ENCODE measurements at places on chromosomes 5 and 9. TPM values are rescaled to one million over a fixed set of nuclear protein-coding genes. Genes with fewer than 3 reads are reported as not detected.

FAM153A gene
- total RNA-seq = 127 TPM

EPB41L4B gene
- 0.06 TPM for total RNA-seq

PIP5KL1 gene
- 2.6 TPM for total RNA-seq

IGFBPL1 gene
- not detected for total RNA-seq

ST8SIA4 gene
- total RNA-seq = 73.7 TPM

C5orf34 gene
- 11.7 TPM for total RNA-seq

TMEM252 gene
- total RNA-seq = not detected

FBLL1 gene
- not detected for total RNA-seq

KIF4B gene
- total RNA-seq = not detected

TMEM203 gene
- total RNA-seq = 19.3 TPM

TRIM36 gene
- 0.34 TPM for total RNA-seq

SLC6A7 gene
- total RNA-seq = not detected

GABBR2 gene
- total RNA-seq = not detected

DNA sequence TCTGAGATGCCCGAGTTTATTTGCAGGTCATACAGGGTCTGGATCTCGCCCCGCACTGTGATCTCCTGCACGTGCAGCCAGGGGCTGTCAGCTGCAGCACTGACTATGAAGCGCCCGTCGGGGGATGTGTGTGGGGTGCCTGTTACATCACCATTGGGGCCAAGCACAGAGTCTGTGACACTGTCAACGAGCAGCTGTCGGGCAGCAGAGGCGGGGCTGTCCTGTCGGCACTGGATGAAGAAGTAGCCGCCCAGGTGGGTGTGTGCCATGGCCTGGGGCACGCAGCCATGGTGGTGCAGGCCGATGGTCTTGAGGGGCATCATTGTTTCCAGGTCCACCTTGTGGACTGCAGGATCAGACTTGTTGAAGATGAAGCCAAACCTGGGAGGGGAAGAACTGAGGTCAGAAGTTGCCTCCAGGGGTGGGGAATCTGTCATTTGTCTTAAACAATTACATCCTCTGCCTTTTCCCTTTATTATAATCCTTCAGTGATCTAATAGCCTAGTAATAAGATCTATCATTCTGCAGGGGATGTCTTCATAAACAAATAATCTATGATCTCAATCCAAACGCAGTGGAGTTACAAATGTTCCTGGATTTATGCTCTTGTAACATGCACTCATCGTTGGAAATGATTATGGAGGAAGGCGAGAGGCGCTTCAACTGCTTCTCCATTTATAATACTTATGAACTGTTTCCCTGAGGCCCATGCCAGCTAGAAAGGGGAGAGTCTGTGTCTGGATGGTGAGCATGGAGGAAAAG is 147.8 kb downstream of the HSPA4 start:
- ATAC-seq = no peak

DNA sequence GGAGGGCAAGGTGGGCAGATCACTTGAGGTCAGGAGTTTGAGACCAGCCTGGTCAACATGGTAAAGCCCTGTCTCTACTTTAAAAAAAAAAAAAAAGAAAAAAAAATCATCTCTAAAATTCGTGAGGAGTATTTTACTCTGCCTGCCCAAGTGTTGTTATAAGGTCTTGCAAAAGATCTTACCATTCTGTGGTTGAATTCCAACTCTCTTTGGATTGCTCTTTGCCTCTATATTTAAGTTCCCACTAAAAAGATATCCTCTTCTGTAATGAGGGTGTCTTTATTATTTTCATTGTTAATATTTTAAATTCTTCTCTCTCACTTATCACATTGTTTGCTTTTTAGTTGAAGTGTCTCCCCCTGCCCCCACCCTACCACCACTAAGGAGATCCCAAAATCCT is 33.4 kb downstream of the CREBRF start:
- no peak for ATAC-seq

DNA sequence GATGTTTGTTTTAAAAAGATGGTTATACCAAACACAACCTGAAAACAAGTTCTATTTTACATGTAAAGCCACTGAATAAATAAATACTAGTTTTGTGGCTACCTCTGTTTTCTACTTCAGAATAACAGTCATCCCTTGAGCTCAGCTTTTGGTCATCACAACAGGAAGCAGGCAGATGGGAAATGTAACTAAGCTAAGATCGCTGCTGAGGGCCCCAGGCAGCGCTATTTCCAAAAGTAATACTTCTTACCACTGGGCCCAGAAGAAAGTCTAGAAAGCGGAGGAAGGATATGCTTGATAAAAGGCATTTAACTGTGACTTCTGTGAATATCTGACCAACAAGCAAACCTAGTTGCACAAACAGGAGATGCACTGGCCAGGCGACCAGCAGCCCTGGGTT is 61.4 kb downstream of the SERINC5 start:
- peak; percentile 76 for ATAC-seq

- ATAC-seq = no peak
Observed at GRCh38 chr9:123423311-123423640, 67.3 kb downstream of the CRB2 start.

DNA sequence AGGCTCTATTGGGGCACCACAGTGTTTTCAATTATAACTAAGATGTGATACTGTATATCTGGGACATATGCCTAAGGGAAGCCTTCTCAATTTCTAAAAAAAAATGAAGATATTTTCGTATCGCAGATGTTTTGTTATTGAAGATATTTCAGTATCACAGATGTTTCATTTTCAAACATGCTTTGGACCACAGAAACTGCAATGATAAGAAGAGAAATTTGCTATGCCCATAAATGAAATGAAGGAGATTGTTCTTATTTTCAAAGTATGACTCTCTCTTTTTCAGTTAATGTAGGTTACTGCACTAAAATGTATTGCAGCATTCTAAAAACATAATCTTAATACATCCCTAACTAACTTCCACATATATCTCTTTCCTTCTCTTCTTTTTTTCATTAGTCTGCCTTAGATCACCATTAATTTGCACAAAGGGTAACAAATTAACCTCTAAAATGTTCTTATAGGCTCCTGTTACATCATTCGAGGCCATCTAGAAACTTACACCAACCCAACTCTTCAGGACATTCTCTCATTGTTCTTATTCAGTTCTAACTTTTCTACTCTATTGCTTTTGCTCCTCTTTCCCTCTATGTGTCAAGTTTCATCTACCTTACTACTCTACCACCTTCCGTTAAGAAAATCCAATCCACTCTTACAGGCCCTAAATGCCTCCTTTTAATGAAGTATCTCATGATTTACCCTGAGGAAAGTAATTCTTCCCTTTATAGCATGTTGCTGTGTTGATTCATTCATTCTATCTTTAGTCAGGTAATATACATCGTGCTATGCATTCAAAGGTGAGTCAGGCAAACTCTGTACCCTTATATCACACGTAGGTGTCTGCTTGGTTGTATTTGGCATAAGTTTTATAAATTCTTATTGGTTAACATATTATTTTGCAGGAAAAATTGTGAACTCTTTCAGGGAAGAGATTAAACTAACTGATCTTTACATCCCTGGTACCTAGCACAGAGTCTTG is 70.5 kb downstream of the ST8SIA4 start:
- ATAC-seq = no peak

- no peak for ATAC-seq
Observed at GRCh38 chr9:22204240-22204639, 195.1 kb upstream of the CDKN2B start.

DNA sequence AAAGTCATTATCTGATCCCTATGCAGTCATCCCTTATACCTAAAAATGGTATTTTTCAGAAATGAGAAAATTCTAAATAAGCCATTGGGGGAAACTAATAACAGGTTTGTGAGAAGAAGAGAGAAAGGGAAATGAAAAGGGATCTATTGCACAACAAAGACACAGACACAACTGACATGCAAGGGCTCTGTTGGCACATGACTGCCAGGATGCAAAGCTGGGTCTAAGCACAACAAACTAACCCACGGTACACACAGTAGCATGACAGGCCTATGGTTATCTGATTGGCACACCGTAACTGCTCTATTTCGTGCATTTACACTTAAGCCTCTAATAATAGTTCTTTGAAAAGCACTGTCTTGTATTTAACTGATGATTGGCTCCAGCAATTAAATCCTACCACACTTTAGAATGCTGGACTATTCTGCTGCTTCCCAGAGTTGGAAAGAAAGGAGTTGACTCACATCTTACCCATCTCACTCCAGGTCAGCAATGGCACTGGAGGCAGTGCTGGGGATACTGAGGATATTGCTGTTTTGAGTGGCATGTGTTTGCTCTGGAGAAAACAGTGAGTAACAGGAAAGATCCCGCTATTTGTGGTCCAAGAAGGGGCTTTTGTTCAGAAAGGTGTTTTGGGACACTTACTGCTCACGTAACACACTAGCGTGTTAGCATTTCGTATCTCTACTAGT is 328.3 kb downstream of the GLIS3 start:
- no peak for ATAC-seq

- no peak for ATAC-seq
Observed at GRCh38 chr5:40914835-40915234, 5.5 kb downstream of the C7 start.

DNA sequence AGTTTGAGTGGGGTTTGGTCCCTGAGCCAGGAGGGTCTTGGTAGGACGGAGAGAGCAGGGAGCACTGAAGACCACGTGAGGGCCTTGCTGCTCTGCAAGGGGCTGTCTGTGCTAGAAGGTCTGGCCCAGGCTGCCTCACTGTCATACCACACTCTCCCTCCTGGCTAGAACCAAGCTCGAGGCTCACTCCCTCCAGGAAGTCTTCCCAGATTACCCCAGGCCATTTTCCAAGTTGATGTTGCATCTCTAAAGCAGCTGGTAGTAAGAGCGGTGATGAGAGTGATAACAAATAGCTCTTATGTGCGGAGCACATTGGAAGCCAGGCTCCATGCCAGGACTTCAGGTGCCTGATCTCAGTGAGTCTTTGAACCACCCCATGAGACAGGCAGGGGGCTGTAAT is 6.6 kb downstream of the MYMK start:
- ATAC-seq = no peak

DNA sequence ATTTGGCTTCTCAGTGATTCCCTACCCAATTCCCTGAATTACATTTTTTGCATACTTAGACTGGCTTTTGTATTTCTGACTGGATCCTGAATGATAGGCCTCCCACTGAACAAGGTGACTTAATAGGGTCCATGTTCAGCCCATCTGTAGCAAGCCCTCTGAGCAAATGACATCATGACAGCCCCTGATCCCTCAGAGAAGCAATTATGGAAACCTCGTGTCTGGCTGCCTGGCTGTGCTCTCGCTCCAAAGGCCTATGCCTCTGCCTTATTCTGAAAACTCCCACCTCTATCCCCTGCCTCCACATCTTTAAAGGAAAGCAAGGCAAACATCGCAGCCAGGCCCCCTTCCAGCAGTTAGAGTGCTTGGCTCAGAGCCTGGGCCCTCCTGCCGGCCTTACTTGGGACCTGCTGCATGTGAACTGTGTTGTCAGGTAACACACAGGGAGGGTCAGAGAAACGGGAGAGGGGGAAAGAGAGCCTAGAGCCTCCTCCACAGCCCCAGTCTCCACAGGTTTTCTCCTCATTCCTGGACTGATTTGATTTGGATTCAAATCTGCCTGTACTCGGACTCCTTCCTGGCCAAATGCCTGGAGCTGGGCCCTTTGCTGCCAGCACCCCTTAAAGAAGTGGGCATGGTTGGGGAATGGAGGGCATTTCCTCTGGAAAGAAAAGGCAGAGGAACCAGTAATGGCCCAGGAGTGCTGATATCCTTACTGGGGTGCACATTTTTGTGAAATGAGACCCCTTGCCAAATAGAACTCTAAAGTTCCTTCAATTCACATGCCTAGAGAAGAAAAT is 3.8 kb downstream of the DCANP1 start:
- ATAC-seq = no peak

GRCh38 chr9:880725-881124 is 39.2 kb downstream of the DMRT1 start:
- ATAC-seq = no peak

GRCh38 chr5:533955-534742 is 9.9 kb upstream of the SLC9A3 start:
- no peak for ATAC-seq

DNA sequence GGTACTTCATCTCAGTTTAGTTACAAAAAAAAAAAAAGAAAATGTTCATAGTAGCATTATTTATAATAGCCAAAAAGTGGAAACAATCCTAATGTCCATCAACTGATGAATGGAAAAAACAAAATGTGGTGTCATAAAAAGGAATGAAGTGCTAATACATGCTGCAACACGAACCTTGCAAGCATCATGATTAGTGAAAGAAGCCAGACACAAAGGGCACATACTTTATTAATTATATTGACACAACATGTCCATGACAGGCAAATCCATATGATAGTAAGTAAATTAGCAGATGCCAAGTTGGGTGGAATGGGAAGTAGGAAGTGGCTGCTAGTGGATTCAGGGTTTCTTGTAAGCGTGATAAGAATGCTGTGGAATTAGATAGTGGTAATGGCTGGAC is 54.2 kb downstream of the PCDHGC5 start:
- ATAC-seq = no peak

GRCh38 chr5:102539996-102540728 is 41.4 kb upstream of the SLCO6A1 start:
- no peak for ATAC-seq

DNA sequence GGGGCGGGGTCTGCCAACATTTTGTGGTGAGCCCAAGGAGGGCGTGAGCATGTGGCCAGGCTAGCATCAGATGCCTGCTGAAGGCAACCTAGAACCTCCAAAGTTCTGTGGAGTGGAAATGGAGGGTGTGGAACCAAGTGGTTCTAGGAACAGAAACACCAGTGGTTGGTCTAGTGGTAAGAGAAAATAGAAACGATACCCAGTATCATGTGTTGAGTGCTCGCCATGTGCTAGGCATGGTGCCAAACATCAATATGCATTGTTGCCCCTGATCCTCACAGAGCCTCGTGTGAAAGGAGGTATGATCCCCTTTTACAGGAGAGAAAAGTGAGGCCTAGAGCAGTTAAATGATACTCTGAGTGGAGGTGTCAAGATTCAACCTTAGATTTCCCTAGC is 31.5 kb upstream of the MVB12B start:
- ATAC-seq = no peak

- ATAC-seq = no peak
Observed at GRCh38 chr5:97245386-97245785, 62.3 kb upstream of the RIOK2 start.

- no peak for ATAC-seq
Observed at GRCh38 chr5:93660677-93661076, 77.7 kb downstream of the NR2F1 start.

DNA sequence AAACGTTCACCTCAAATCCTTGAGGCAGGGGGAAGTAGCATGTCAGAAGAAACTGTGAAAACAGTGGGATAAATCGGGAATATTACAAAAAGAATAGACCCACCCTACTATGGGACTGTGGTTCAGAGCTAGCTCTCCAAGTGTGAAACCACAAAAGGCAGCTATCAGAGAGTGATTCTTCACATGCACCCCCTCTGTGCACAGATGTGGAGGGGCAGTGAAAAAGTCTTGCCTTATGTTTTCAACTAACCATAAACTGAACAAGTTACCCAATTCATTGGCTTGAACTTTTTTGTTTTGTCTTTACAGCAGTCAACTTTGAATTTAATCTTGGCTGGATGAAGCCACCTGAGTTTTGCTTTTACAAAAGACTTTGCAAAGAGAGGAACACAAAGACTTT is 98.8 kb upstream of the NR4A3 start:
- no peak for ATAC-seq

- no peak for ATAC-seq
Observed at GRCh38 chr9:114033397-114034103, 44.5 kb downstream of the AMBP start.

- ATAC-seq = no peak
Observed at GRCh38 chr5:30040488-30041118, 1152.9 kb upstream of the CDH6 start.

GRCh38 chr9:38244971-38245370 is 147.5 kb upstream of the ALDH1B1 start:
- ATAC-seq = no peak

GRCh38 chr5:65359981-65360380 is 121.7 kb downstream of the ADAMTS6 start:
- no peak for ATAC-seq

GRCh38 chr5:128035689-128036088 is 47.9 kb upstream of the SLC12A2 start:
- no peak for ATAC-seq
